ENCODE measurements at places on chromosomes 7 and 10.

- no peak for DNase-seq
These were observed 84.8 kb downstream of the RSU1 start for GRCh38 chr10:16732376-16732775.

DNA sequence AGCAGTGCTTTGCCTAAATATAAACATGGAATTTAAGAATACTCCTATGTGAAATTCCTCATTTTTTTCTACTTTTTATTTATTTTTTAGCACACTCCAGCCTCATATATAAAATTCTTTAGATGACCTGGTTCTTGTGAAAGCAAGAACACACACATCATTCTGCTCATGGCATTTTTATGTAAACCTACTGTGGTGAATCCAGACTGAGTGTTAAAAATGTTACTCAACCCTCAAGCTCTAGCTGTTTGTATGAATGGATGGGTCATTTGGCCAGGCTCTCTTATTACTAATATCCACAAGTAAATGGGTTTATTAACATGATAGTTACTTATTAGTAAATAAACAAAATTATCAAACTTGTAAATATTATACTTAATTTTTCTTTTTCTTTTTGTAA, 551.7 kb upstream of the LRRN3 start:
- DNase-seq: no peak

DNA sequence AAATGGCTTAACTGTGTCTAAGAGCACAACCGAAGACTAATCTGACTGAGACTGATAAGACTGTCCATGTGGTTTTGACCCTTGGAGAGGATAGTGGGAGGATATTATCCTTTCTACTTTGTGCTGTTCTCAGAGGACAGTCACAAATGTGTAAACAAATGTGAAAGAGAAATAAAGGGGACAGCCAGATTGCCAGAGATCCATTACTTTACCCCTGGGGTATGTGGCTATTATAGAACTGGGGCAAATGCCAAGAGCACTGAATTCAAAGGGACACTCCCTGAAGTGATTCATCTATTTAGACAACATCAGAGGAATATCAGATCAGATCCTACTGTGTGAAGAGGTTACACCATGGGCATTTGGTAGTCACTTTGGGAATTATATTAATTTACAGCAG, 154.7 kb downstream of the RNLS start:
- DNase-seq: no peak

- no peak for DNase-seq
These were observed 33.2 kb downstream of the DRGX start for GRCh38 chr10:49362596-49363260.

DNA sequence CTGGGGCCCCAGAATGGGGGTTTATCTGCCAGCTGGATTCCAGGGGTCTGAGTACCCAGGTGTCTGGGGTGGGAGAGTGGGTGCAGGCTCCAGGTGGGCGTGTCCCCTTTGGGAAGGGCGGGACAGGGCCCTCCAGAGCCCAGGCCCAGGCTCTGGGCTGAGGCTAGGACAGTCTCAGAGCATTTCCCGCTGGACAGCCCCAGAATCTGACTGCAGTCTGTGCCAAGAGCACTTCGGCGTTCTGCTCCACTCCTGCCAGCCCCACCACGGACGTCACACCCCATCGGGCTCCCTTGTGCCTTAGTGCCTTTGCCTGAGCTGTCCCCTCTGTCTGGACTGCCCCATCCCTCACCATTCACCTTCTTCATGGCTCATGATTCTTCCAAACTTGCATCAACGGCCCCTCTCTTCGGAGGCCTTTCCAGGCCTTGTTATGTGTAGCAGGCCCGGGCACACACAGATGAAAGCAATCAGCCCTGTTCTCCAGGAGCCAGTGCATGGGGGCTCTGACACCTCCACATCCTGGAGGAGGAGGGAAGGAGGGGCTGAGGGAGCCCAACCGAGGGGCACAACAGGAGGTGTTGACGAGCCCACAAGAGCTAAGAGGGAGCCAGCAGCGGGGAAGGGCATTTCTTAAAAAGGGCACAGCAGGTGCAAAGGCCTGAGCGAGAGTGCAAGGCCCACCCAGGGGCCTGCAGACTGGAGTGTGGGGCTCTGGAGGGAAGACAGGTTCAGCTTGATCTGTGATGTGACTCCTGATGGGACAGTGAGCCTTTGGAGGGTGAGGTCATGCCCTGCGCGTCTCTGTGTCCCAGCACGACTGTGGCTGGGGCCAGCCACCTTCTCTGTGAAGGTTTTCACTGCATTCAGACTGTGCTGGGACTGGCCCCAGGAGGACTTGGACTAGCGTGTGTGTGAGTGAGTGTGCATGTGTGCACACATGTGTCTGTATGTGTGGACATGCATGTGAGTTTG, 41.7 kb downstream of the GTF2IRD1 start:
- no peak for DNase-seq

GRCh38 chr10:88390041-88390440, 193.1 kb downstream of the RNLS start:
- DNase-seq: no peak

GRCh38 chr10:72086466-72087391, 1.6 kb downstream of the SPOCK2 start:
- no peak for DNase-seq

- DNase-seq: no peak
These were observed 131.3 kb downstream of the ADK start for GRCh38 chr10:74282151-74282847.

DNA sequence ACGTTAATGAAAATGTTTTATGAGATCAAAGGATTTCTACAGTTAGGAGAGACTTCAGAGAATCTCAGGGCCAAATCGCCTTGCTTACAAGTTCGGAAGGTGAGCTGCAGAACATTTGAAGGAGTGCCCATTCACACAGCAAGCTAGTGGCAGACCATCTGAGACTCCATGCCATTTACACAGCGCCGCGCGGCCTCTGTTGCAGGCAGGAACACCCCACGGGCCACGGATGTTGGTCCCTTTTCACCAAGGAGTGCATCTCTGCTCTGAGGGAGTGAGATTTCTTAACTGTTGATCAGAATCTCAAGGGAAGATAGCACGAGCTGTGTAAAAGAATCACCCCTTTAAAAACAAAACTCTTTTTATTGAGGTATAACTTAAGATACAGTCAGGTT, 1.8 kb downstream of the UBE3C start:
- no peak for DNase-seq

- no peak for DNase-seq
These were observed 270.7 kb downstream of the ADRA2A start for GRCh38 chr10:111347386-111348013.
